ENCODE measurements at places on chromosomes 11 and 22.

DNA sequence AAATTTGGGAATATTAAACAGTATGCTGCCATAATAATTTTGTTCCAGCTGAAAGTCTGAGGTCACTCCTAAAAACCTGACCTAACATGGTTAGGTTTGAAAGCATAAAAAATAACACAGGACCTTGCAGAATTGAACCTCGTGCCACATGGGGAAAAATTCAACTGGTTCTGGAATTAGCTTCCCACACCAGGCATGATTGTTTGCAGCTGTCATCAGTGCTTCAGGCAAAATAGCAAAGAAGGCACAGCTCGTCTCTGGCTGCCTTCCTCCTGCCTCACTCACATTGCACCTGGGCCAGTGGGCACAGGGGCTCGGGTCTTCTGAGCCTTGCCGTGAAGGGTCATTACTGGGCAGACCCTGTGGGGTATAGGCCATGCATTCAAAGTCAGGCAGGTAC lies 153.8 kb upstream of the ARHGAP20 start:
- no peak for DNase-seq
- H3K4me3 ChIP-seq = no peak overlapping the region
- H3K27ac ChIP-seq = no peak overlapping the region
- peaks cover 3% of the 10 kb centered on the region for H3K27me3 ChIP-seq

DNA sequence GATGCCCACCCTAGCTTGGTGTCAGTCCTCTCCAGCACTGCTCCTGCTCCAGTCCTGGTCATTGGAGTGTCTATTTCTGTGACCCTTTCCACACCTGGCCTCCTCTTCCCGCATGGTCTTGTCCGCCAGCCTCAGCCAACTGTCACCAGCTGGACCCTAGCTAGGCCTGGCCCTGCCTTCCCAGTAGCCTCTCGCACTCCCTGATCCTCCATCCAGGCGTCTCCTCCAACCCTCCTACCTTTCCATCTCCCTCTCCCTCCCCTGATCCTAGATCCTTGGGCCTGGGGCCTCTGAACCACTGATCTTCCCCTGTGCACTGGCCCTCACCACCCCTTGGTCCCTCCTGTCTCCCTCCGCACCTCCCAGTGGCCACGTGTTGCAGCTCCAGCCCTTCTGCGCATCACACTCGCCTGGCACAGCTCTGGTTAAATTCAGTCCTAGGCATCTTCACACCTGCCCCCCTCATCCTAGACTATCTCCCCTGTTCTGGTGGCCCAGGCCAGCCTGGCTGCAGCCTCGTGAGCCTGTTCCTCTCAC lies 9.9 kb downstream of the SYNGR1 start:
- H3K27ac ChIP-seq = no peak overlapping the region
- no peaks in the 10 kb centered on the region for H3K27me3 ChIP-seq
- no peak for DNase-seq
- no peaks in the 10 kb centered on the region for H3K36me3 ChIP-seq

DNA sequence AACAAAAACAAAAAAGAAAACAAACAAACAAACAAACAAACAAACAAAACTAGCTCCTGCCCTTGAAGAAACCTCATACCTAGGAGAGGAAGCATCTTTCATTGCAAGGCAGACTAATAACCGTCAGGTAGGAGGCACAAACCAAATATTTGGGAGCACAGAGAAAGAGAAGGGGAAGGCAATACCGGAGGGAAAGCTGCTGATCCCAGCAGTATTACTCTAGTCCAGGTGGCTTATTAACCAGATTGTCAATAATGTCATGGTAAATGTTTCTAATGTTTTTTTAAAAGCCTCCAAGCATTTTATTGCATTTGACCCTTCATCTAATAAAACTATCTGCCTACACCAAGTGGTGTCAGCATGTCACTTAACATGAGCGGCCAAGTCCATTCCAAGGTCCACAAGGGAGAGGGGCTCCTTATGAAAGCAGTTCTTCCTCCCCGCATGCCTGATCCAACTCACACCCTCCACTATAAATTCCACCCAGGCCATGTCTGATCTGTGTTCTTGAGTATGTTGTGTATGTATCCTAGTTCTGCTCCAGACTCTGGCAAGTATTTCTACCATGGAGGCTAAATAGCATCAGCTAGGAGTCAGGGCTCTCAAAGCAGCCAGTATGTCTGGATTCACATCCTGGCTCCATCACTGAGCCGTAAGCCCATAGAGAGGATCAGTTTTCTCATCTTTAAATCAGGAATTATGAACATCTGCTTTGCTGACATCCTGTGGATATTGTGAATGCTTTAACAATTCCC lies 208.1 kb upstream of the TENM4 start:
- no peaks in the 10 kb centered on the region for H3K27me3 ChIP-seq
- no peak overlapping the region for H3K4me3 ChIP-seq
- H3K36me3 ChIP-seq = no peaks in the 10 kb centered on the region
- no peak overlapping the region for H3K27ac ChIP-seq
- DNase-seq = no peak

DNA sequence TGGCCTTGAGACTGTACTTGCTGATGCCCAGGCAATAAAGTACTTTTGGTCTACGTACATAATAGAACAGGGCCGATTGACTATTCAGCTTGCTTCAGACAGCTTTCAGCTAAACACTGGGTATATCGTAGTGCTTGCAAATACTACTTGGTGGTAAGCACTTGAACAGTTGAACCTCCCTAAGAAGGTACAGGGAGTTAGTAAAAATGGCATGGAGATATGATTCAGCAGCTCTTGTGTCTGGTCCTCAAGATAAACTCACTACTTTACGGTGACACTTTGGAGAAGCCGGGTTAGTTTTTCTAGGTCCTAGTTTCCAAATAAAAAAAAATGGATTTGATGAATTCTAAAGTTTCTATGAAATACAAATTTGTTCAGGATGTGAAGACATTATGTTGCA lies 7.3 kb downstream of the CCDC117 start:
- H3K4me3 ChIP-seq = no peak overlapping the region
- peaks cover 52% of the 10 kb centered on the region for H3K36me3 ChIP-seq
- H3K4me1 ChIP-seq = peaks cover 26% of the 10 kb centered on the region
- DNase-seq = no peak

DNA sequence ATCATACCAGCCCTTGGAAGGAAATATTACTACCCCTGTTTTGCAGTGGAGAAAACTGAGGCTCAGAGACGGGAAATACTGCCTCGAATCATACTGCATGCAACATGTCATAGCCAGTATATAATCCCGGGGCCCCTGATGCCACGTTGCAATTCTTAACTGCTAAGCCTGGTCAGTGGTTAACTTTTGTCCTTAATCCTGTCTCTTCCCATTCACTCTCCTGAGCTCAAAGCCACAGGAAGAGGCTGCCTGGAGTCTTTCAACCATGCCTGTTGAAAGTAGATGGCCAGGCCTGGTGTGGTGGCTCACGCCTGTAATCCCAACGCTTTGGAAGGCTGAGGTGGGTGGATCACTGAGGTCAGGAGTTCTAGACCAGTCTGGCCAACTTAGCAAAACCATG lies 166.6 kb downstream of the MIAT start:
- H3K27me3 ChIP-seq = peaks cover 5% of the 10 kb centered on the region
- no peak overlapping the region for H3K4me3 ChIP-seq
- H3K4me1 ChIP-seq = no peaks in the 10 kb centered on the region
- no peak overlapping the region for H3K27ac ChIP-seq
- no peak for DNase-seq

DNA sequence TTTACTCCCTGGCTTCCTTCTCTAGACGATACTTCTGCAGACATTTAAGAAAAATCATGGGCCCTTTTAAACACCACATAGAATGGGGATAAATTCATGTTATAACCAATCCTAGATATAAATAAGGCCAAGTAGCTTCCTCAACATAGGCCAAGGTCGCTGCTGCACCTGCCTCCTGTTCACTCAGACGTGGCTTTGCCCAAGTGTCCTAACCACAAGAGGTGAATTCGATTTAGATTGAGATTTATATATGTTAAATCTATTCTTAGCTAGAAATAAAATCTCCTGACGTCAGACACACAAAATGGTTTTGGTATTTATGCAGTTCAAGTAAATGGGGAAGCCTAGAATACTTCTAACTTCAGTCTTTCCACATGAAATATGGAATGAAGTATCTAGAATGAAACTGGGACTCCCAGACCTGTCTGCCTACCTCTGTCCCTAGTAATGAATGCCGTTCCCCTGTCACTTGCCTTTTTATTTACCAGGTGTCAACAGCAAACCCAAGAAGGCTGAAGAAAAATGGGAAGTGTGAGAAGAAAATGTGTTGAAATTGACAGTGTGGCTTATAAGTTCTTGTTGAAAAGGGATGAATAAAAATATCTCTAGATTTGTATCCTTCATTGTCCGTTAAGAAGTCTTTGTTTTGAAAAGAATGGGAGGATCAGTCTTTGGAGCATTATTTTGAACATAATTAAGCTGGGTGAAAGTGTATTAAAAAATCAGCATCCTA lies 131.8 kb downstream of the HIPK3 start:
- no peaks in the 10 kb centered on the region for H3K4me1 ChIP-seq
- H3K27ac ChIP-seq = no peak overlapping the region
- H3K36me3 ChIP-seq = no peaks in the 10 kb centered on the region
- H3K27me3 ChIP-seq = peaks cover 24% of the 10 kb centered on the region

- no peak for DNase-seq
- H3K36me3 ChIP-seq = no peaks in the 10 kb centered on the region
- no peak overlapping the region for H3K4me3 ChIP-seq
- no peaks in the 10 kb centered on the region for H3K4me1 ChIP-seq
- no peak overlapping the region for H3K27ac ChIP-seq
Measured at GRCh38 chr11:131855320-131855719, 484.9 kb downstream of the NTM start.

- peaks cover 24% of the 10 kb centered on the region for H3K4me1 ChIP-seq
- peak overlapping the region; percentile 33 for H3K27ac ChIP-seq
- peaks cover 61% of the 10 kb centered on the region for H3K27me3 ChIP-seq
- no peaks in the 10 kb centered on the region for H3K36me3 ChIP-seq
Measured at GRCh38 chr11:34633990-34634693, 13.2 kb downstream of the EHF start.

Measured in activated CD8-positive, alpha-beta memory T cell treated with anti-CD3 and anti-CD28 coated beads, Interleukin-2, amount 10 ng/mL, durations not matched to agents 7 days and 5 days (primary cell).